Esophagus muscularis mucosa (tissue), 4 donors: ENCODE measurements at places on chromosomes 3 and 15. TPM values are rescaled to one million over a fixed set of nuclear protein-coding genes. Genes with fewer than 3 reads are reported as not detected.

AGBL1 gene
- 0.06 TPM for total RNA-seq

IL17RE gene
- total RNA-seq: 0.99 TPM

LMOD3 gene
- 1.7 TPM for total RNA-seq

CLRN1 gene
- total RNA-seq: not detected

GATM gene
- total RNA-seq: 24.5 TPM

CD47 gene
- 55.2 TPM for total RNA-seq

BCL6 gene
- 86.0 TPM for total RNA-seq

HIGD2B gene
- total RNA-seq: not detected

PATL2 gene
- total RNA-seq: 0.40 TPM

DNA sequence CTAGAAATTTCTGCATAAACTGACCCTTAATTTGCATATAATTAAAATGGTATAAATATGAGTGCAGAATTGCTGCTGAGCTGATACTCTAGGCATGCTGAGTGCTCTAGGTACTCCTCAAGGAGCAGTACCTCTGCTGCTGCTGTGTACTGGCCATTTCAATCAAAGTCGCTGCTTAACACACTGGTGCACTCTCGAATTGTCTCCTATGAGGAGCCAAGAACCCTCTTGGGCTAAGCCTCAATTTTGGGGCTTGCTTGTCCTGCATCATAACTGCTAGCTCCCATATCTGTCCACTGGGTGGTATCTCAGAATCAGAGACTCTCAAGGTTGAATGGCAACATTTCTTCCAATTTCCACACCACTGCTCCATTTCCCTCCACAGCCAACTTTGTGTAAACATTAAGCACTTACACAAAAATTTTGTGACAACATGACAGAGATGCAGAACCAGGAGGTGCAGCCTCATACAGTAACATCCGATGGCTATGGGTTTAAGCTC, 82.5 kb downstream of the XXYLT1 start:
- H3K27ac ChIP-seq: peak overlapping the region; percentile 46
- DNase-seq: no peak
- peaks cover 45% of the 10 kb centered on the region for H3K4me1 ChIP-seq
- H3K27me3 ChIP-seq: no peaks in the 10 kb centered on the region
- no peaks in the 10 kb centered on the region for H3K36me3 ChIP-seq
- H3K4me3 ChIP-seq: no peak overlapping the region

GRCh38 chr15:65300924-65301441, 3.5 kb upstream of the RNU5B-1 start:
- peaks cover 31% of the 10 kb centered on the region for H3K4me1 ChIP-seq
- H3K27me3 ChIP-seq: no peaks in the 10 kb centered on the region

DNA sequence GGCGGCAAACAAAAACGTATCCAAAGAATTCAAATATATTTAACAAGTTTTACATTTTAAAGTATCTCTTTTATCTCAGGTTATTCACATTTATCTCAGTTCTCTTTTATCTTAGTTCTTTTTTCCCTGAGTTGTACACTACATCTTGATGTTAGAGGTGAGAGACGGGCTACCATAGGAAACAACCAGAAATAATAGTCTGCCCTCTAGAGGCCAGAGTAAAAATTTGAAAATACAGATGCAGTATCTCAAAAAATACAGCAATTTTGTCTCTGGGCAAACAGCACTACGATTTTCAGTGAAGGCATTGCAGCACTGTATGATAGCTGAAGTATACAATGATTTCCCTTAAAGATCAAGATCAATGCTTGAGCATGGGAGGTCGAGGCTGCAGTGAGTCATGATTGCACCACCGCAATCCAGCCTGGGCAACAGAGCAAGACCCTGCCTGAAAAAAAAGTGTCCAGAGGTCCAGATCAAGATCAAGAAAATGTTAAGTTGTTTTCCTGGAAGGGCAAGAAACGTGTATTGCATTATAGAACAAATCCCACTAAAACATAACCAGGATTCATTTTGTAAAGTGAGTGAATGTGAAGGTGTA, 82.6 kb upstream of the ATP11B start:
- H3K27me3 ChIP-seq: no peaks in the 10 kb centered on the region
- H3K4me1 ChIP-seq: no peaks in the 10 kb centered on the region
- H3K27ac ChIP-seq: no peak overlapping the region
- H3K4me3 ChIP-seq: no peak overlapping the region

GRCh38 chr3:188662214-188662613, 508.3 kb downstream of the LPP start:
- no peak for DNase-seq
- H3K27ac ChIP-seq: no peak overlapping the region
- peaks cover 69% of the 10 kb centered on the region for H3K4me1 ChIP-seq
- H3K27me3 ChIP-seq: no peaks in the 10 kb centered on the region
- H3K4me3 ChIP-seq: no peak overlapping the region
- no peaks in the 10 kb centered on the region for H3K36me3 ChIP-seq

DNA sequence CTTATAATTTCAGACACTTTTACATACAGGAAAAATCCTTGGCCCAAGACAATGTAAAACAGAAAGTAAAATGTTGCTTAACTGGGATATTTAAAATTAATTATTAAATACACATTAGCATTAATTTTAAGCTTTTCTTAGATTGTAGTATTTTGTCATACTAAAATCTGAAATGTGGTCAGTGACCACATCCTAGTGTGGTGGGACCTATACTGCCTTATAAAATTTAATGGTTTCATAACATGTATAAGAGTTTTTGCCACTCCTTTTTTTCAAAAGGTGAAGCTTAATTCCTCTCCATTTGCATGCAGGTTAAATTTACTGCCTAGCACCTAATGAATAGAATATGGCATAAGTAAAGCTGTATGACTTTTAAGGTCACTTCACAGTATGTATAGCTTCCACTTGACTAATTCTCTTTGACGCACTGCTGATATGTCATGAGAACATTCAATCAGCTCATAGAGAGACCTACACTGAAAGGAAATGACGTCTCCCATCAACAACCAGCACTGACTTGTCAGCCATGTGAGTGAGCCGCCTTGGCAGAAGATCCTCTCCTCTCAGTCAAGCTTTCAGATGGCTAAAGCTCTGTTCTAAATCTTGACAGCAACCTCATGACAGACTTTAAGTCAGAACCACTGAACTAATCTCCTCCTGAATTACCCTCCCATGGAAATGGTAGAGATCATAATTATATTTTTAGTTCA, 847.8 kb downstream of the SI start:
- H3K27ac ChIP-seq: no peak overlapping the region
- H3K36me3 ChIP-seq: no peaks in the 10 kb centered on the region
- H3K4me3 ChIP-seq: no peak overlapping the region
- H3K4me1 ChIP-seq: no peaks in the 10 kb centered on the region

- H3K4me1 ChIP-seq: peaks cover 35% of the 10 kb centered on the region
- no peaks in the 10 kb centered on the region for H3K27me3 ChIP-seq
- DNase-seq: no peak
- H3K36me3 ChIP-seq: no peaks in the 10 kb centered on the region
These were observed at the start of gene SLC30A4 for GRCh38 chr15:45522328-45523165. Gene SLC30A4, minus strand, starts transcription at chr15:45522755. Its CDS starts 401 bp downstream, at chr15:45522354.

DNA sequence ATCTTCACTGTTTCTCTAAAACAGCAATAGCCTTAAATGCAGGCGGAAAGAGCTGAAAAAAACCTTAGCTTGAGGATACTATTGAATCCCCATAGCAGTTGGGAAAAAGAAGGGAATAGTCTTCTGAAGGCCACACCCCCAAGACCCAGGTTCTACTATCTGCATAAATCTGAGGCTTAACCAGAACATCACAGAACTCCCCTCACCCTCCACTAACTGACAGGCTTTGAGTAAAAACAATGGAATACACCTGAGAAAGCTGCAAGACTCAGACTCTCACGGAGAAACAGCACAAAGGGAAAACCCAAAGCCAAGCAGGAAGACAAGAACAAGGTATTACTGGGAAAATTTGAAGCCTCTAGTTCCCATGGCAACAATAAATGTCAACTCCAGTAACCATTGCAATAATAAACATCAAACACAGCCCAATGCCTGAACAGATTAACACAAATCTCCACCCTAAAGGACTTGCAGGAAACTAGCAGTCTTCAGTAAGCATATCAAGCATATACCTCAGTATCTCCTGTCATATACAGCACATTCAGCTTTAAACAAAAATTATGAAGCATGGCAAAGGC, 56.4 kb downstream of the TMCC1 start:
- H3K4me3 ChIP-seq: no peak overlapping the region
- peaks cover 36% of the 10 kb centered on the region for H3K4me1 ChIP-seq
- no peak overlapping the region for H3K27ac ChIP-seq
- H3K36me3 ChIP-seq: no peaks in the 10 kb centered on the region

- no peaks in the 10 kb centered on the region for H3K4me1 ChIP-seq
- H3K36me3 ChIP-seq: no peaks in the 10 kb centered on the region
- H3K4me3 ChIP-seq: no peak overlapping the region
- no peaks in the 10 kb centered on the region for H3K27me3 ChIP-seq
- H3K27ac ChIP-seq: no peak overlapping the region
- DNase-seq: no peak
These were observed 17.4 kb upstream of the TRMT10C start for GRCh38 chr3:101544161-101544850.

DNA sequence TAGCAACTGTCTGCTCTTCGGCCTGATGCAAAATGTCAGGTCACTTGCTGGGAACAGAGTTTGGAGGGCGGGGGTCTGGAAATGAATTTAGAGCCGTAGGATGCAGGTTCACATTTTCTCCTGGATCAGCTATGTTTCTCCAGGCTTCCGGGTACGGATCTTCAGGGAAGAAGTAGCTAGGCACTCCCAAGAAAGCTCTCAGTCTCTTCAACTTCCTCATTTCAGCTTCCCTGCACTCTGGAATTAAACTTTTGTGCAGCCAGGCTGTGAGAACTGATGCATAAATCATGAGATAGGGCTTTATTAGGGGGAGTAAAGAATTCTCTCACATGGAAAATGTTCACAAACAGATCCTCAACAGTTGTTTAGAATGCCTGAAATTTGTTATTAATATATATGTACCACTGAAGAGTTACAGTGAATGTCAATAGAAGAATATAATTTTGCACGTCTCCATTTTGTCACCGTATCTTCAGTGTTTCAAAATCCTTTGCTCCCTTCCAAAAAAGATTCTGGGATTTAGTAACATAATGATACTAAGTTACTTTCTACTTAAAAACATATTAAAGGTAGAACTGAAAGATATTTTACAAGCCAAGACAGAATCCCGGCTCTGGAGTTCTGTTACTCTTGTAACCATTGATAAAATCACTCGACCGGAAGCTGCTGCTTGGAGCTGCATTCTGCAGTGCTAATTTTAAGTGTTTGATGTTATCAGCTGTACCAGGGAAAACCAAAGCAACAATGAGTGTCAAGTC, 178.5 kb upstream of the P2RY1 start:
- no peaks in the 10 kb centered on the region for H3K36me3 ChIP-seq
- H3K4me3 ChIP-seq: no peak overlapping the region
- no peaks in the 10 kb centered on the region for H3K27me3 ChIP-seq

GRCh38 chr3:165549037-165549436, 288.2 kb downstream of the BCHE start:
- no peak for DNase-seq
- H3K4me3 ChIP-seq: no peak overlapping the region
- H3K4me1 ChIP-seq: no peaks in the 10 kb centered on the region
- no peak overlapping the region for H3K27ac ChIP-seq
- no peaks in the 10 kb centered on the region for H3K36me3 ChIP-seq

- H3K27ac ChIP-seq: no peak overlapping the region
- H3K4me1 ChIP-seq: peaks cover 8% of the 10 kb centered on the region
These were observed 3.6 kb downstream of the CHDH start for GRCh38 chr3:53842436-53843194.

DNA sequence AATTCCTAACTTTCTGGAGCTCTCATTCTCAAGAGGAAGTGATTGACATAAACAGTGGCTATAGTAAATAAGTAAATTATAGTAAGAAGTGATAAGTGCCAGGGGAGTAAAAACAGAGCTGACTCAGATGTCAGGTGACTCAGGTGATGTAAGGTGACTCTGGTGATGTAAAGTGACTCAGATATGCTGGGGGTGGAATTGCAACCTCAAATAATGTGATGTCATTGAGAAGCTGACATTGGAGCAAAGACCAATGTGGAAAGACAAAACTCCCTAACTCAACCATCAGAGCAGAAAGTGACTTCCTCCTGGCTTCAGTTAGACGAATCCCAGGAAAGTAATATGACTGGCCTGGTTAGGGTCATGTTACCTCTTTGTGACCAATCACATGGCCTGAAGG, 144.2 kb upstream of the SNTN start:
- no peaks in the 10 kb centered on the region for H3K36me3 ChIP-seq
- no peaks in the 10 kb centered on the region for H3K4me1 ChIP-seq
- DNase-seq: no peak
- H3K4me3 ChIP-seq: no peak overlapping the region

DNA sequence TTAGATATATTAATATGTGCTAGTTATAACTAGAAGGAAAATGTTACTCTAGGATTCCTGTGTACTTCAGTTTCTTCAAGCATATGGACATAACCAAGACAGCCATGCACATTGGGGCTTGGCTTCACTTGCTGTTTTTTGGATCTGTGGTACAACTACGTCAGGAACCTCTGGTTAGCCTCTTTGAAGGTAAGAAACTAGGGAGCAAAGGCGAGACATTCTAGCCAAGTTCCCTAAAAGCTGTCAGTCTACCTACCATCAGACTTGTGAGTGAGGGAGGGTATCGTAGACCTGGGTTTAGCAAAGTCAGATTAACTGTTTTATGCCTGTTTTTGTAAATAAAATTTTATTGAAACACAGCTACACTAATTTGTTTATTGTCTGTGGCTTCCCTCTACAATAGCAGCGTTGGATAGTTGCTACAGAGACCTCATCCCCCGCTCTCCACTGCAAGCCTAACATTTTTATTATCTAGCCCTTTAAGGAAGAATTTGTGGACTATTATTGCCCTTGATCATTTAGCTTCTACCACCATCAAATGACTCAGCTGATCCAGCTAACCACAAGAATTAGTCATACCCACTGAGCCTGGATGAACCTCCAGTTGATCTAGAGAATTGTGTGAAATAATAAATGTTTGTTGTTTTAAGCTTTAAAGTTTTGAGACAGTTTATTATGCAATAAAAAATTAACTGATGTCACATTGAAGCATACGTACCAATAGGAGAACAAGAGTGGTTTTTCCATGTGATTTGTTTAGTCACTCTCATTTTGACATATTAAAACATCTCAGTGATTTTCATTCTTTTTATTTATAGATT, 58.1 kb downstream of the RSRC1 start:
- no peaks in the 10 kb centered on the region for H3K36me3 ChIP-seq
- H3K4me1 ChIP-seq: no peaks in the 10 kb centered on the region
- no peaks in the 10 kb centered on the region for H3K27me3 ChIP-seq
- no peak overlapping the region for H3K27ac ChIP-seq
- no peak for DNase-seq
- no peak overlapping the region for H3K4me3 ChIP-seq

DNA sequence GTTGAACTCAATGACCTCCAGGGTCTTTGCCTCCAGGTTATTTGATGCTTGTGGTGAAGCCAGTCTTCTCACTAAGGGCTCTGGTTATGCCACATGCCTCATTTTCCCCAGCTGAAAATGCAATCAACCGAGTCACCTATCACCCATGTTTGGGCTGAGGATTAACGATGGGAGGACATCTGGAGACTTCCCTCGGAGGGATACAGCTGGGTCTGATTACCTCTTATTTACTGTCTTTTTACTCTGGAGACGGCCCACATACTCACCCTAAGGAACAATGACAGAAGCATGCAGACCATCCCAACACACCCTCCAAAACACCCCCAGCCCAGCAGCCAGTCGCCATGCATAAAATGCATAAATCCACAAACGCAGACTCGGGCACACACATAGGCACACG, 187.4 kb downstream of the OPA1 start:
- no peak overlapping the region for H3K27ac ChIP-seq
- no peaks in the 10 kb centered on the region for H3K27me3 ChIP-seq
- no peaks in the 10 kb centered on the region for H3K36me3 ChIP-seq
- no peak for DNase-seq
- H3K4me1 ChIP-seq: peaks cover 15% of the 10 kb centered on the region
